Tibial nerve (tissue), 4 donors: ENCODE measurements at places on chromosomes 5 and 9. TPM values are rescaled to one million over a fixed set of nuclear protein-coding genes. Genes with fewer than 3 reads are reported as not detected.

- no peak for DNase-seq
Observed at GRCh38 chr5:179762079-179762780, 29.6 kb downstream of the MAML1 start.

DNA sequence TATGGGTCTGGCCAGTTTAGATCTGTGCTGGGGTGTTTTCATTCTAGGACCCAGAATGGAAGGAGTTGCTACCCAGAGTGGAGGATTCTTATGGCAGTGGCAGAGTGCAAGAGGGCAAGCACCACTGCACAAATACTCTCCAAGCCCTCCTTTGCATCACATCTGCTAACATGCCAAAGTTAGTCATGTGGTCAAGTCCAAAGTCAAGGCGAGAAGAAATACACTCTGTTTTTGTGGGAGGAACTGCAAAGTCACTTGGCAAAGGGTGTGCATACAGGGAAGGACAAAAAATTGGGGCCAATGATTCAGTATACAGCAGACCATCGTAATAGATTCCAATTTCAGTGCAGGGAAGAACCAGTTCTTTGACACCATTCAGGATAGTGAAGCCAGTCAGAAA is 43.9 kb upstream of the HMGCS1 start:
- no peak for DNase-seq

GRCh38 chr5:73233461-73234203 is 60.6 kb downstream of the TMEM174 start:
- no peak for DNase-seq

GRCh38 chr5:76443066-76443800 is 40.1 kb downstream of the IQGAP2 start:
- DNase-seq, result no peak

DNA sequence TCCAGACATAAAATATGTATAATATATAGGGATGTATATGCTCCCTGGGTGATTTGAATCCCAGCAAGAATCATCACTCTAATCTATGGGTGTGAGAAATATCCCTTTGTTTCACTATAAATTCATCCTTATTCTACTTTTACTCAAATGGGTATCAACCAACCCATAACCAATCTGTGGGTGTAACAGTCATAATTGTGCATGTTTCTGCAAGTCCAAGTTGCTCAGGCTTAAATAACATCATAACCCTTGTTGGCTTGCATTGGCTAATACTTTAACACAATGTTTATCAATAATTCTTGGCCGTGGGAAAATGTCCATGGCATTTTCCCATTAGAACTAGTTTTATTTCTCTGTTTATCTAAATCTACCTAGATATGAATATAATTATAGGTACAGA is 530.5 kb upstream of the TLE4 start:
- no peak for DNase-seq

The FCN2 gene
- total RNA-seq, result 1.9 TPM

The GPBP1 gene
- total RNA-seq, result 90.3 TPM

DNA sequence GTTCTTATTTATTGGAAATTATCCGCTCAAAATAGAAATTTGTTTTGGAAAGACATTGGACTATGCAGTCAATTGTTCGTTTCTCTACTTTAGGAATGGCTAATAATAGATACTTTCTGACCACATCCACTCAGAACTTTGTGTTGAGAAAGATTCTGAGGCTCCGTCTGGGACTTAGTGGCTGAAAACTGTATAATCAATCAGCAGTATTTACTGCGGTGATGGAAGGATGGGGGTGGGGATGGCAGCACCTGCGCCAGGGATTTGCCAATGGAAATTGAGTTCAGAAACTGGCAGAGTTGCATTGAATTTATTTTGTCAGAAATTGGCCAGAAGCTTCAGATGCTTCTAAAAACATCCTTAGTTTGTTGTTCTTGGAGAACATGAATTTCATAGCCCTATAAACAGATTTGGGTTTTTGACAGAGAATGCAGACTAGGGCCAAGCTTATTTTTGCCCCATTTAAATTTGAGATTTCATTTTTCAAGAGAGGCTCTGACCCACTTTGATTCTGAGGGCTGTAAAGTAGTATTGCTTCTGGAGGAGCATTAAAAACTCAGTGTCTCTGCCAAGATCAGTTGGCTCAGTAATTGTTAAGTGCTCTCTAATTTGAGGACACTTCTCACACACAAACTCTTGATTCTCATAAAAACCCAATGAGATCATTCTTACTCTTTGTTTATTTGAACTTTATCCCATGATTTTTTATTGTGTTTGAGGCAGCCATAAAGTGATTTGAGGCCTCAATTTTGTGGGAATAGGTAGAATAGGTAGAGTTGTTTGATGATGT is 215.1 kb downstream of the CD180 start:
- DNase-seq, result no peak

The PDZD2 gene
- total RNA-seq, result 102 TPM

The CD72 gene
- total RNA-seq, result 3.5 TPM

- no peak for DNase-seq
Observed at GRCh38 chr9:7507026-7507425, 292.6 kb downstream of the DMAC1 start.

The SPAG8 gene
- 3.9 TPM for total RNA-seq

The CDKN2B gene
- 18.2 TPM for total RNA-seq

The CTSV gene
- total RNA-seq, result not detected

The FOXD4 gene
- total RNA-seq, result not detected

- DNase-seq, result no peak
Observed at GRCh38 chr9:13358128-13358527, 78.6 kb upstream of the MPDZ start.

DNA sequence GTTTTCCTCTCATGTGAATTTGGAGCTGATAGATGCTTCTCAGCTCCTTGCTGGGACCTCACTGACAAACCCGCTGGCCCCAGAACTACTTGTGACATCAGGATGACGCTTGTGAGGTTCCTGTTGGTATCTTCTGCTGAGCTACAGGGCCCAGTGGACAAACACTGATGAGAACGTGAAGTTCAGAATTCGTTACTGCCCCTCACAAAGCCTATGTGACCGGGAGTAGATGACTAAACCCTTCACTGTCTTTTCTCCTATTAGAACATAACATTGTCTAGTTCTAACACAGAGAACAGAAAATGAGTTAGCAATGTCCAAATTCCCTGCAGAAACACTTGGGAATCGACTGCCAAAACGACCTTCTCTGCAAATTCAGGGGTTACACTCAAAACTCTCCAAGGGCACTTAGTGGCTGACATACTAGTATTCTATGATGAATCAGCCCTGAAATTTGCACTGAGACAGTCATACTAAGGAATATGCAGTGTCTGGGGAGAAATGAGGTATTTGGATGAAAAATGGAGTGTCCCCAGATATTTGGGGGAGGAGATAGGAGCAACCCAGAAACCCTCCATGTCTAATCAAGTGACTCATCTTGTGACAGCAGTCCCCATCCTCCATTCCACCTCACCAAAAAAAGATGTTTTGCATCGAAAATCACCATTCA is 143.2 kb upstream of the TRIM32 start:
- peak; percentile 17 for DNase-seq

The DND1 gene
- 6.1 TPM for total RNA-seq

- DNase-seq, result no peak
Observed at GRCh38 chr5:54315736-54316528, 5.6 kb upstream of the ARL15 start.

- no peak for DNase-seq
Observed at GRCh38 chr9:95415158-95415557, 97.6 kb upstream of the FANCC start.

DNA sequence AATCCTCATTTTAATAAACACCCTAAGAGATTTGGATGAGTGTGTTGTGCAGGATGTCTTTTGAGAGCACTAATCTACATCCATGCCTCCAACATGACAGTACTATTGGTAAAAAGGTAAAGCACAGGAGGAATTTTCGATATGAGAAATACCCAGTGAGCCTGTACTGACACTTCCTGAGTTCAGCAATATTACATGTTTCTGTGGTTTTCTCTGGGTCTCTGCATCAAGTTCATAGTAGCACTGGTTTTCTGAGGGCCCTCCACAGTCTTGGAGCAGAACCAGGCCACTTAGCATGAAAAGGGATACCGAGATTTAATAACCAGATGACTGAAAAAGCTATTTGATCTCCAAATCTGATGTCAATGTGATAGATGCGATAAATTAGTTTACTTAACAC is 524.1 kb downstream of the TMEM38B start:
- DNase-seq, result no peak

The IFNA21 gene
- total RNA-seq, result not detected

The ACTL7B gene
- not detected for total RNA-seq

GRCh38 chr9:126523611-126524111 is 90.1 kb upstream of the LMX1B start:
- DNase-seq, result no peak

DNA sequence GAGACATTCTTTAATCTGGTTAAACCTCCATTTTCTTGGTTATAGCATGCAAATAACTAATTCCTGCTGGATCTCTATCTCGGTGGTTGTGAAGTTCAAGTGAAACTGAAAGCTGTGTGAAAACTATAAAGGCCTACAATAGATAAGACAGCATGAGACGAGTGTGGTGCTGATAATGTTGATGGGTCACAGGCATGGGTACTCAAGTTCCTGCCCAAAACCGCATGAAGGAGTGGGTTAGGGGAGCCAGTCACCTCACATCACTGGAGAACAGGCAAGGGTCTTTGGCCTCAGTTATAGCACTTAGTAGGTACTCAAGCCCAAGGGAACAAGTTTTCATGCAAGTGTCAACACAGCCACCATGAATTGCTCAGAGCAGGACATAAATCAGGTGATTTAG is 16.7 kb downstream of the HMHB1 start:
- DNase-seq, result no peak

The RNF38 gene
- total RNA-seq, result 55.5 TPM

- DNase-seq, result no peak
Observed at GRCh38 chr5:81203729-81204128, 29.4 kb upstream of the CKMT2 start.
